ENCODE measurements at places on chromosomes 12 and 14.

- DNase-seq: no peak
These were observed 23.3 kb upstream of the STYK1 start for GRCh38 chr12:10697156-10697555.

GRCh38 chr12:44709166-44709565 lies 166.9 kb downstream of the NELL2 start:
- no peak for DNase-seq

DNA sequence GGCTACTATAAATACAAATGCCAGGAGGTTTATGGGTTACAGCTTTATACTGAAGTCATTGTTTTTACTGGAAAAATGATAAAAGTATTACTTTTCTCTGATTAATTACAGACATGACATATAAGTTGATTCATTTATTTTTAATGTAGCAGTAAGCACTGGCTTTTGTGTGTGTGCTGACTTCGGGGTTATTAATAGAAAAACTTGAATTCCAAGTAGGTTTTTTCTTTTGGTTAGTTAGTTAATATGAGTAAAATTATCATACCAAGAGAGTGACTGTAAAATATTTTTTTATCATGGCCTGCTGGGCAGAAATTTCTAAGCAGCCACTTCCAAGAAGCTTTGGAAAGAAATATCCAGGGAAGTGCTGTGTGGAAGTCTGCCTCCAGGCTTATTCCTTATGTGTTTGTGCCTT lies 56.4 kb downstream of the IFT81 start:
- no peak for DNase-seq

DNA sequence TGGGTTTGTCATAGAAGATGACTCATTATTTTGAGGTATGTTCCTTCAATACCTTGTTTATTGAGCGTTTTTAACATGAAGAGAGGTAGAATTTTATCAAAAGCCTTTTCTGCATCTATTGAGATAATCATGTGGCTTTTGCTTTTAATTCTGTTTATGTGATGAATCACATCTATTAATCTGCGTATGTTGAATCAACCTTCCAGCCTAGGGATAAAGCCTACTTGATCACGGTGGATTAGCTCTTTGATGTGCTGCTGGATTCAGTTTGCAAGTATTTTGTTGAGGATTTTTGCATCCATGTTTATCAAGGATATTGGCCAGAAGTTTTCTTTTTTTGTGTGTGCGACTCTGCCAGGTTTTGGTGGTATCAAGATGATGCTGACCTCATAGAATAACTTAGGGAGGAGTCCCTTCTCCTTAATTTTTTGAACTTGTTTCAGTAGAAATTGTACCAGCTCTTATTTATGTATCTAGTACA lies 602.6 kb downstream of the SNAPC1 start:
- no peak for DNase-seq

- DNase-seq: no peak
These were observed 113.6 kb downstream of the ALX1 start for GRCh38 chr12:85393606-85394005.

- no peak for DNase-seq
These were observed 675 bp downstream of the NEDD8 start for GRCh38 chr14:24231263-24232120.

GRCh38 chr12:76520348-76520747 lies 39.2 kb downstream of the OSBPL8 start:
- DNase-seq: no peak

DNA sequence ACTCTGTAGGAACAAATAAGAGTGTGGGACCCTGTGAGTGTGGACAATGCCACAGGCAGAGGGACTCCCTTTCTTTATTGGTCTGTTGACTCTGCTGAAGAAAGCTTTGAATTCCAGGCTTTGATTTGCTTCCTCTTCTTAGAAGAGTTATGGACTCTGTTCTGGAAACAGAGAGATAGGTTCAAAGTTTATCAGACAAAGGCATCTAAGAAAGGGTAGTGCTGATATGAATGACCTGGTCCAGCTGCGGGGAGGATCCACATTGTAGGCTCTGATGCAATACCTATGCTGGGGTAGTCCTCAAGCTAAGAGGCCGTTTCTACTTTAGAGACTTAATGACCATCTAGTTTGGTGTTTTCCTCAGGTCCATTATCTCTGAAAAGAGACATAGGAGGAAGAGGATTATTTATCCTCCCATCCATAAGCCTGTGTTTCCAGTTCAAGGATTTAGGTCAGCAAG lies 10.7 kb upstream of the IKZF4 start:
- no peak for DNase-seq

- no peak for DNase-seq
These were observed 47.5 kb downstream of the PRMT8 start for GRCh38 chr12:3538466-3539030.

DNA sequence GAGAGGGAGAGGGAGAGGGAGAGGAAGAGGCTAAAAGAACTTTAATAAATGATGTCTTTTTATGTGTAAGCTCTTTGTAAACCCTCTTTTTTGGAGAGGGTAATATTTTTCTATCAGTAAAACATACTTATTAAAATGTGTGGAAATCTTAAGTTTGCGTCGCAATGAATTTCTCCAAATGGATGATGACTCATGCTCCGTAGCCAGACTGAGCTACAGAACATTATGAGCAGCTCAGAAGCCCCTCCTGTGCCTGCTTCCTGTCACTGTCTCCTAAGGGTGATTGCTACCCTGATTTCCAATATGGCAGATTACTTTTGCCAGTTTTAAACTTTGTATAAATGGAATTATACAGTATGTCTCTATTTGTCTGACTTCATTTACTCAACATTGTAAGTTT lies 13.0 kb upstream of the PYGL start:
- DNase-seq: no peak

DNA sequence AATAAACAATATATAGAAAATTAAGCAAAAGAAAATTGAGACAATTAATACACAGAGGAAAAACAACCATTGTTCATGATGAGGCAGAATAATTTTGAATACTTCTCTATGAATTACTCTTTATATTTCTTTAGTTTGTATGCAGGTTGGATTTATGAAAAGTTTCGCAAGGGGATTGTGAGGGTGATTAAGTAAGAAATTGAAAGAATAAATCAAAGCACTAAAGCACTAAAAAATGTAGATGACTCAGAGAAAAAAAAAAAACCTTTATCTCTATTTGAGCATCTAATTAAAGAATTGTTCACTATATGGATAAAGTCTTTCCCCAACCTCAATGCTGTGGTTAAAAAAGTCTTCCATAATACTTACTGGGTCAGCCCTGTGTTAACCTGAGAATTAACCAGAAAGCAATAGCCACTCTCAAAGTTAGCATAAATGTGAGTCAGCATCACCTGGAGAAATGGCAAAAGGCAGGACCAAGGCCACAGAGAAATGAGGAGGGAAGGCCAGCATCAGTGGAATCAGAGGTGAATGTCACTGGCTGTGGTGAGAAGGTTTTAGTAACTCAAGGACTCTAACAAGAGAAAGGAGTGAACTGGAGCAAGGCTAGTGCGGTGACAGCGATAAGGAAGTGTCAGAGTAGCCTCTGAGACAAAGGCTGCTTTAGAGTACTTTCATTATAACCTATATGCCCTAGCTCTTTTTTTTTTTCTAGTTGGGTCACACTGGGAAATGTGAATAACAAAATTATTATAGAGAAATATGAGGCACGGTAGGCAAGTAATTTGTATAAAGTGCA lies 310.4 kb downstream of the KCNC2 start:
- DNase-seq: no peak

GRCh38 chr12:121827351-121828099 lies 23.7 kb downstream of the SETD1B start:
- no peak for DNase-seq

- DNase-seq: no peak
These were observed 218.1 kb upstream of the RTL1 start for GRCh38 chr14:101121508-101122139.
